Uterus (tissue), 4 donors: ENCODE measurements at places on chromosomes 2 and 18. TPM values are rescaled to one million over a fixed set of nuclear protein-coding genes. Genes with fewer than 3 reads are reported as not detected.

DNA sequence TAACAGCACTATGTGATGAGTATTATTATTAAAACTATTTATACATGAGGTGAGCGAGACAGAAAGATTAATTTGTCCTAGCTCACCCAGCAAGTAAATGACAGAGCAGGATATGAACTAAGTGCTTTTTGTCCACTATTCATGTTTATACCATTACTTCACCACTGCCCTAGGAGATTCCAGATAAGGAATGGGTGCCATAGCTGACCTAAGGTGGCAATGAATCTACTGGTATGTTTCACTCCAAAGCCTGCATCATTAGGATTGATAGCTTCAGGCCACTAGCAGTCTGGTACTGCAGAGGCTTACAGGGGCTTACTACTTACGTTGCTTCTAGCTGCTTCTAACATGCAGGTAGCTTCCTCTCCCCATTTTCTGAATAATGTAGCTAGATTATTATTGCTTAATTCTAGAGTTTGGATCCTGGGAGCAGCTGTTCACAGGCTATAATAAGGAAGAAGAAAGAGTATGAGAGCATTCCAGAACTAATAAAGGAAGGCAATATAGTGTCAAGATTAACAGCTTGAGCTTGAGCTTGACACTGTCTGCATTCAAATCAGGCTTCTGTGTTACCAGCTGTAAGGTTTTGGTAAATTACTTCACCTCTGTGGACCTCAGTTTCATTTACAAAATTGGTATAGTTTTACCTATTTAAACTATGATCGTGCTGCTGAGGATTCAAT lies 153.7 kb downstream of the GALNT3 start:
- no peak for DNase-seq

CROCC2 gene
- 1.8 TPM for total RNA-seq

GRCh38 chr2:85988175-85988913 lies 99.6 kb upstream of the ST3GAL5 start:
- DNase-seq: peak; percentile 68

- no peak for DNase-seq
These were observed 6.1 kb upstream of the SLC35F5 start for GRCh38 chr2:113762377-113763118.

LTBP1 gene
- total RNA-seq: 89.6 TPM

MOGAT1 gene
- total RNA-seq: not detected

- no peak for DNase-seq
These were observed 64.2 kb downstream of the PTPN2 start for GRCh38 chr18:12819841-12820240.

- peak; percentile 79 for DNase-seq
These were observed 1.3 kb upstream of the GPC1 start for GRCh38 chr2:240433973-240434727.

- no peak for DNase-seq
These were observed 37.0 kb upstream of the GRHL1 start for GRCh38 chr2:9914384-9915065.

DNA sequence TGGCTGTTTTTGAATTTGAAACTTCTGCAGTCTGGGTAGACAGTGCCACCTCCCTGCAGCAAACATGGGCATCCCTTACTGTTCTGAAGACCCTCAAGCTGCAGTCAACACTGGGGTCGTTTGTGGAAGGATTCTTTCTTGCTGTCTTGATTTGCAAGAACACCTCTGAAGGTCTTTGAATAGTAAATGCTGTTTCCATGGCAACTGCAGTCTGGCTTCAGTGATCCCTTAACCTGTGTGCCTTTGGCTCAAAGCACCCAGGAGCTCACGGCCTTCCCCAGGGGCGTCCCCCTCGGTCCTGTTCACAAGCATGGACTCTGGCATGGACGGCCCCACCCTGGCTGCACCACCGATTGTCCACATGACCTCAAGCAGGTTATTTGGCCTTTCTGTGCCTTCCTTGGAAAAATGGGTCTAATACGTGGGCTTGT lies 38.3 kb downstream of the LRRFIP1 start:
- no peak for DNase-seq

VWC2L gene
- not detected for total RNA-seq

RRM2 gene
- total RNA-seq: 27.2 TPM

DNA sequence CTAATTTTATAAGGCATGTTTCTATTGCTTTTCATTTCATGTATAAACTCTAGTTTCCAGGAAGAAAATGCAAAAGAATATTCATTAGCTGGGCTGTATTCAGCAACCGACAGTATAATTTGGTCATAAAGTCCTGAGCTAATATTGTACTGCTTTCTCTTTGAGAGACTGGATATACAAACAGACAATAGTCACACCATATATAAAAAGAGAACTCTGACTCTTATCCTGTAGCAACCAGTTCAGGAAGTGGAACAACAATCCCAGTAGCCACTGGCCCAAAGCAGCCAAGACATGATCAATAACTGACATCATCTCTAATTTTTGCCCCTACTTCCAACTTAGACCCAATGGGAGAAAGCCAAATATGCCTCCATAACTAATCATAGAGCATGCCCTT lies 160.8 kb downstream of the FSIP2 start:
- DNase-seq: no peak

DNA sequence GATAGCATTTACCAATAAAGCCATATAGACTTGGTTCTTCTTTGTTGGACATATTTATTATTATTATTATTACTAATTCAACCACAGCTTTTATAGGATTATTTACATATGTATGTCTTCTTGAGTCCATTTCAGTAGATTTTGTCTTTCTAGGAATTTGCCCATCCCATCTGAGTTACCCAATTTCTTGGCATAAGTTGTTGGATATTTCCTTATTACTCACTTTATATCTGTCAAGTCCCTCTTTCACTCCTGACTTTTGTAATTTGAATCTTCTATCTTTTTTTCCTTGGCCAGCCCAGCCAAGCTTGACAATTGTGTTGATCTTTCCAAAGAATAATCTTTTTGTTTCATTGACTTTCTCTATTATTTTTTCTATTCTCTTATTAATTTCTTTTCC lies 543.7 kb downstream of the SUCLG1 start:
- no peak for DNase-seq

DNA sequence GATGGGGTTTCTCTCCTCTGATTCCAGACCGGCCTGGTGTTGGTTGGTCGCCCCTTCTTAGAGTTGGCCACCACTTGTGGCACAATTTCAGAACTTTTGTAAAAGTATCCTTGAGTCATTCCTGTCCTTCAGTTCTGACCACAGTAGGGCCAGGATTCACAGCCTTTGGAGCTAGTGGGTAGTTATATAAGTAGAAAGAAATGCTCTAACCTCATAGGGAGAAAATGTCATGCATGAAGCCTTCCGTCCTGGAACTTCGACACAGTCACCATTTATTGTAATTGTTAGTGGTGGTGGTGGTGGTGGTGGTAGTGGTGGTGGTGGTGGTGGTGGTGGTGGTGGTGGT lies 65.4 kb downstream of the EPAS1 start:
- no peak for DNase-seq

- DNase-seq: no peak
These were observed 214.7 kb downstream of the TGIF1 start for GRCh38 chr18:3664563-3665178.

DNA sequence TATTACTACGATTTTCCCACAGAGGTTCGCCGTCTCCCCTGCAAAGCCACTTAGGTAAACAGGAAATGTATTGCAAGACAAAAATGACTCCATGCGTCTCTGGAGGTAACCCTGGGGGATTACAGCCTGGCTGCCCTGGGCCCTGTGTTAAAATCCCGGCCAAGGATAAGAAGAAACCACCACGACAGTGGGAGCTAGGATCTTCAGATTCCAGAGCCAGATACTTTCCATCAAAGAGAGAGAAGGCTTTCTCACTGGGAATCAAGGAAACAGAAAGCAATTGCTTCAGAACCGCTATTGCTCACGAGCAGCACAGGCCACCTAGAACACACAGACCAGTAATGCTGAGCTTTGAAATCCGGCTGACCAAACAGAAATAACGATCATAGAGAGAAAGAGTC lies 97.9 kb upstream of the ZNF516 start:
- DNase-seq: no peak

DNA sequence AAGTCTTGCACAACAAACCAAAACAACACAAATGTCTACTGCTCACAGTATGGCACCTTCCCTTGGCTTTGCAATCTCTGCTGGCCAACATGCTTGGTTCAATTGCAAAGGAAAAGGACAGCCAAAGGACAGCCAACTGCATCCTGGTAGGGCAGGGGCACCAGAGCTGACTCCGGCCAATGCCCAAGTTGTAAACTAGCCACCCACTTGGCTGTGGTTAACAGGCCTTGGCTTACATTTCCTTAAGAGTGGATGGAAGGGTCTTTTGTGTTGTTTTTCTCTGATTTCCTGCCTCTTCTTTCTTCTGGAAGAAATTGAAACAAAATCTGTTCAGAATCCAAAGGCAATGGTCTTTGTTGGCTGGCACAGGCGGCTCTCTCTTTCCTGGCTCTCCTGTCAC lies 119.1 kb upstream of the TRIB2 start:
- DNase-seq: no peak

GNLY gene
- total RNA-seq: 5.9 TPM

DNA sequence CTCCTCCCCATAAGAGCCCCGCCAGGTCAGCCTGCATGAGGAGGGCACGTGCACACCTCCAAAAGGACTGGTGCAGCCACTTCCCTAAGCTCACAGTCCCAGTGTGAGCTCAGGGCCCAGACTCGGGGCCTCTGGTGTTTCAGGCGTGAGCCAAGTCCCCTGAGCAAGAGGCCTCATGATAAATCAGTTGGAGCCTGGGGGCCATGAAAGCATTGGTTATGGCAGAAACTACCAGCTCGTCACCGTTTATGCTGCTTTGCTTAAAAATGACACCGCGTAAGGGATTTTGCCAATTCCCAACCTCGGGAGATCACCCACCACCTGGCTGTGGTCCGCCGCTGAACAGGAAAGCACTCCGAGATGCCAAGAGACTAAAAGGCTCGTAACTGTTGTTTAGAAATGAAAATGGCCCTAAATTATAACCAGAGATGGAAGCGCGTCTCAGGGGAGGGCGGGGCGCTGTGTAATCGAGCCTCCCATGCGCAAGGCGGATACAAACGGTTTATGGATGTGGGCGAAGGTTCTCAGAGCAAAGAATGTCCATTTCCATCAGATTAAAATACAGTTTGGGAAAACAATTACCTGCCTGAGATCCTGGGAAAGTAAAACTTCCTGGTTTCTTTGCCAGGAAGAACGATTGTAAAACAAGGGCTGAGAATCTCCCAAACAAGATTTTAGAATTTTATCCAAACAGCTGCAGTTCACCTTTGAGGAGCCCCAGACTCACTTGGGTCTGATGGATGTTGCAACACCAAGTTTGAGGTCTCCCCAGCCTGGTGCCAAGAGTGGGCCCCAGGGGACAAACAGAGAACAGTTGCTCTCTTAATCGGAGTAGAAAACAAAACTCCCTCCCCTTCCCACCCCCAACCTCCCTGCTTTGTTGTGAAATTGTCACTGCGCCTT lies 141.4 kb downstream of the BCL2 start:
- peak; percentile 92 for DNase-seq

STK17B gene
- 7.2 TPM for total RNA-seq

GRCh38 chr18:58413667-58414628 lies 214.9 kb downstream of the ALPK2 start:
- DNase-seq: no peak

PDCD1 gene
- total RNA-seq: 0.21 TPM

- no peak for DNase-seq
These were observed 10.6 kb downstream of the CFLAR start for GRCh38 chr2:201126308-201127151.

COL5A2 gene
- total RNA-seq: 15.0 TPM

MBD5 gene
- 40.9 TPM for total RNA-seq

DNA sequence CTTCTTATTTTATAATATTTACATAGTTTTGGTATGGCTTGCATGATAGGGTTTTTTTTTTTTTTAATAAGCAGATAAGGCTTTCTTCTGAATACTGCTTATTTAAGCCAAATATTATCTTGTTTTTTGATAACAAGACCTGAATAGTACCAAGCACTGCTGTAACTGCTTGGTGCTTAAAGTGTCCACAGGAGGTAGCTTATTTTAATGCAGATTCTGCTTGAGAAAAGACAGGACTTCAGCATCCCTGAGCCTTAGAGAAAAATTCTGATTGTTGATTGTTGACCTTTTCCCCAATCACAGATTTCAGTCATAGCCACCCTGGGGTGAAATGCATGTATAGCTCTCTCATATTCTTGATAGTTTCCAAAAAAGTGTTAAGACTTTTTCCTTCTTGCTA lies 336.4 kb downstream of the CTNNA2 start:
- DNase-seq: no peak

KIF5C gene
- 0.77 TPM for total RNA-seq

- DNase-seq: no peak
These were observed 19.9 kb upstream of the CAB39 start for GRCh38 chr2:230692760-230693159.

- no peak for DNase-seq
These were observed 30.9 kb upstream of the KCNE4 start for GRCh38 chr2:223020971-223021675.

GRCh38 chr2:207251573-207252192 lies 85.9 kb upstream of the KLF7 start:
- DNase-seq: no peak

DNA sequence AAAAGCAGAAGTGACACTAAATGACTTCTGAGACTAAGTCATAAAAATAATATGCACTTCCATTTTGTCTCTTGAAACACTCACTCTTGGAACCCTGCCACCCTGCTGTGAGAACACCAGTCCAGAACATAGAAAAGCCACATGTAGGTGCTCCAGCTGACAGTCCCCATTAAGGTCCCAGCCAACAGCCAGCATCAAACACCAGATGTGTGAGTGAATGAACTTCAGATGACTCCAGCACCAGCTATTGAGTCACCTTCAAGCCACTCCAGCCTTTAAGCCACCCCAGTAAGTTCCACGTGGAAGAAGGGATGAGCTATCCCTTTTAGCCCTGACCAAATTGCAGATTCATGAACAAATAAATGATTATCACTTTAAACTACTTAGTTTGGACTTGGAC lies 31.5 kb upstream of the LGALSL start:
- no peak for DNase-seq
